ENCODE measurements at places on chromosomes 6 and 20. TPM values are rescaled to one million over a fixed set of nuclear protein-coding genes. Genes with fewer than 3 reads are reported as not detected.

GRCh38 chr20:35618263-35619131 is 2.9 kb downstream of the SPAG4 start:
- H3K4me3 ChIP-seq, result peak overlapping the region; percentile 44
- no peak overlapping the region for H3K27ac ChIP-seq
- peak; percentile 32 for DNase-seq
- H3K36me3 ChIP-seq, result no peaks in the 10 kb centered on the region
- peaks cover 37% of the 10 kb centered on the region for H3K4me1 ChIP-seq

DNA sequence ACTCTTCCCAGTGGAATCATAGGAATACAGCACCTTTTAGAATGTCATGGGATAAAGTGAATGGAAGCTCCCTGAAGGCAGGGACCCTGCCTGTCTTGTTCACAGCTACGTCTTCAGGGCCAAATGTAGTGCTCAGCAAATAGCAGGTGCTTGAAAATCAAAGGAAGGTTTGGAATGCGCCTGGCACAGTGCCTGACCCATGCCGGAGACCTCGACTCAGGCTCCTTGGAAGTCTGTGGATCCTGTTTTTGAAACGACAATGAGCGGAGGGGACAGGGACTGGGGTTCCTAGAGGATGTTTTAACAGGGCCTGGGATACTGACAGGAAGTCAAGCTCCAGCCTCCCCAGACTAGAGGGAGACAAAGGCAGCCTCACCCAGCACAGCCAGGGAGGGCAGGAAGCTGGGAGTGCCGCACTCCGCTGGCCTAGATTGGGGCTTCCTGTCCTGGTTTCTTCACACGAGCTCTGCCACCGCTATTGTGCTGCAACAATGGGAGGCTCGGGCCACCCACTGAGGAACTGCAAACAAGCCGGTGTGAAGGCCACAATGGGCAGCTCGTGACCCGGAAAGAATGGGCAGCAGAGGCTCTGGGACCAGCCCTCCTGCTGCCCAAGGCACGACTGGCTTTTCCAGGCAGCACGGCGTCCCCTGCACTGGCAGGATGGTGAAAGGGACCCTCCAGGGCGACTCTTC is 76.7 kb downstream of the PREX1 start:
- H3K4me1 ChIP-seq, result no peaks in the 10 kb centered on the region
- H3K27ac ChIP-seq, result no peak overlapping the region
- no peaks in the 10 kb centered on the region for H3K27me3 ChIP-seq

DNA sequence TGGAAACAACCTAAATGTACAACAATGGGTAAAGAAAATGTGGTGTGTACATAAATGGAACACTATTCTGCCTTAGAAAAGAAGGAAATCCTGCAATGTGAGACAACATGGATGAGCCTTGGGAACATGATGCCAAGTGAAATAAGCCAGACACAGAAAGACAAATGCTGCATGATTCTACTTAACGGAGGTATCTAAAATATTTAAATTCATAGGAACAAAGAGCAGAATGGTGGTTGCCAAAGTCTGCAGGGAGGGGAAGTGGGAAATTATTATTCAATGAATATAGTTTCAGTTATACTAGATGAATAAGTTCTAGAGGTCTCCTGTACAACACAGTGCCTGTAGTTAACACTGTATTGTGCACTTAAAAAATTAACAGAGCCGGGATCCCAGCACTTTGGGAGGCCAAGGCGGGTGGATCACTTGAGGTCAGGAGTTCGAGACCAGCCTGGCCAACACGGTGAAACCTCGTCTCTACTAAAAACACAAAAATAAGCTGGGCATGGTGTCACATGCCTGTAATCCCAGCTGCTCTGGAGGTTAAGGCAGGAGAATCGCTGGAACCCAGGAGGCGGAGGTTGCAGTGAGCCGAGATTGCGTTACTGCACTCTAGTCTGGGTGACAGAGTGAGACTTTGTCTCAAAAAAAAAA is 71.4 kb upstream of the SNX9 start:
- no peaks in the 10 kb centered on the region for H3K27me3 ChIP-seq
- no peak overlapping the region for H3K27ac ChIP-seq
- H3K4me3 ChIP-seq, result no peak overlapping the region
- no peaks in the 10 kb centered on the region for H3K36me3 ChIP-seq

DNA sequence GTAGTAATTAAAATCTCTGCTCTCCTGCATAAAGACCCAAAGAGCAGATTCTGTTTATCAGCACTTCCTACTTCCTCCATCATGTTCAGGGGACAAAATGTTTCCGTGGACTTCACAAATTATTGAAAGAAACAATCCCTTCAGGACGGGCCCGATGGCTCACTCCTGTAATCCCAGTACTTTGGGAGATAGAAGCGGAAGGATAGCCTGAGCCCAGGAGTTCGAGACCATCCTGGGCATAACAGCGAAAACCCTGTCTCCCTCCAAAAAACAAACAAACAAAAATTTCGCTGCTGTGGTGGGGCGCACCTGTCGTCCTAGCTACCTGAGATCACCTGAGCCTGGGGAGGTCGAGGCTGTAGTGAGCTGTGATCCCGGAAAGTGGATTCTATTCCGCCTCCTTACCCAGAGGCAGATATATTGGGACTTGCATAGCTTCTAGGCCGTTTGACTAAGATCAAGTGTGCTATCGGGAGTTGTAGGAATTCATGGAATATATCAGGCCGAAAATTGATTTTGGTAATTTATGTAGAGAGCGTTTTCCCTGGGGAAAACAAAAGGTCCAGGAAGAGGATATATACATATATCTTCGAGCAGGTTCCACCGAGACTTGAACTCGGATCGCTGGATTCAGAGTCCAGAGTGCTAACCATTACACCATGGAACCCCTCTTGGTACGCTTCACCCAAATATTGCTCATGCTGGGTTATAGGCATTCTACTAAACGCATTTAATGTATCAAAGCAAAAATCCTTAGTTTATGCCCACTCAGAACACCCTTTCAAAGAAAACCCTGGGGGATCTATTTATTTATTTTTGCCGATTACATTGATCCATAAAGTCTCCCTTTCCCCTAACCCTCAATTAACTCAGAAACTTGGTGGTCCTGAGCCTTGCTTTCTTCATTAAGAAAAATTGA is 74.5 kb upstream of the ZNF184 start:
- H3K36me3 ChIP-seq, result no peaks in the 10 kb centered on the region
- no peak overlapping the region for H3K4me3 ChIP-seq
- no peak overlapping the region for H3K27ac ChIP-seq

DNA sequence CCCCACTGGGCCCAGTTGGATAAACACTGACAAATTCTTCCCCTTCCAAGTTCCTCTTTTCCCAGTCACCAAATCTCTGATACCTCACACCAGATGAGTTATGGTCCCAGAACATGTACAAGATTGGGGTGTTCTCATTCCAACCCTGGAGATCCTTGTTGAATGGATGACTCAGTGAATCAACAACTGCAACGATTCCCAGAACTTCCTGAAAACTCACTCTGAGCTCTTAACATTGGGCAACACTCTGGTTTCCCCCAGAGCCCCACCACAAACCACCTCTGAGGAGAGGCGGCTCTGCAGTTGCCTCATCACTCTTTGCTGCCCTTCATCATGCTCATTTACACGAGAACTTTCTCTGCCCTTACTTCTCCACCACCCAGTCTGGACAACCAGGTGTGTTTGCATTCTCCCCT is 115.2 kb downstream of the MRPL14 start:
- no peaks in the 10 kb centered on the region for H3K36me3 ChIP-seq
- H3K27ac ChIP-seq, result peak overlapping the region; percentile 88
- peaks cover 43% of the 10 kb centered on the region for H3K4me1 ChIP-seq

DNA sequence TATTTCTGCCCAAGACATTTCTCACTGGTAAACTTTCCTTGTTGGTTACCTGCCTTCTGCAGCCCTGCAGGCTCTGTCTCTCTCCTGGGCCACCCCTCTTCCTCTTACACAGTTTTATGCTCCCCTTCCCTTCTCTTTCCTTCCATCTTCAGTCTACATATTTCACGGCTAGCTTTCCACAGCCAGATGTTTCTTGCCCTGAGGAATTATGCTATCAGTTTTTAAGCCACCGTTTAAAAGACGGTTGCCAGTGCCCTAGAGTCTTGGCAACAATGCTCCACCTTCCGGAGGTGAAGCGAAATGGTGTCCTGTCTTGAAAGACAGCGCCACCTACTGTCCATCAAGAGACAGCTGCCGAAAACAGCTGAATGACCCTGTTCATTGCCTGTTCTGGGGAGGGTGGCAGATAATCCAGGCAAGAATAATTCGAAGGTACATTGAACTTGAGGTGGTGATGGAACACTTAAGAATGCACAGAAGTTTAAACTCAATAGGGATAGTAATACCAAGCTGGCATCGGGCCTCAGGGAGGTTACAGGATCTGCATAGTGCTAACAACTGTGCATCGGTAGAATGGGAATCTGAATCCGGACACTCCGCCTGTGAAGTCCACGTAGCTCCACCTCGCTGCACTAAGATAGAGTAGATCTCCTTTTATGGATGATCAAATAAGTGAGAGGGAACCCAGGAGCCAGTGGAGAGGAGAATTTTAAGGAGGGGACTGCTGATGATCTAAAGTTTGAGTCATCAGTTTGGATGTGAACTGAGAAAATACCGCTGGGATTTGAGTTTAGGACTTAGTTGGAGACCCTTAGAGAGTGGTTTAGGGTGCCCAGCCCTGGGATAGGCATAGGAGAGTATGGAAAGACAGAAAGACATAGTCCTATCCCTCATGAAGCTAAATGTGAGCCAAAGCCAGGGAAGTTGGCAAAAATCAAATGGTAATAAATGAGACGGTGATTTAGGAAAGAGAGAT is 4.8 kb upstream of the TRIM40 start:
- H3K36me3 ChIP-seq, result no peaks in the 10 kb centered on the region
- H3K4me1 ChIP-seq, result peaks cover 21% of the 10 kb centered on the region
- H3K27ac ChIP-seq, result no peak overlapping the region
- no peaks in the 10 kb centered on the region for H3K27me3 ChIP-seq
- peak; percentile 77 for DNase-seq
- H3K4me3 ChIP-seq, result no peak overlapping the region

DNA sequence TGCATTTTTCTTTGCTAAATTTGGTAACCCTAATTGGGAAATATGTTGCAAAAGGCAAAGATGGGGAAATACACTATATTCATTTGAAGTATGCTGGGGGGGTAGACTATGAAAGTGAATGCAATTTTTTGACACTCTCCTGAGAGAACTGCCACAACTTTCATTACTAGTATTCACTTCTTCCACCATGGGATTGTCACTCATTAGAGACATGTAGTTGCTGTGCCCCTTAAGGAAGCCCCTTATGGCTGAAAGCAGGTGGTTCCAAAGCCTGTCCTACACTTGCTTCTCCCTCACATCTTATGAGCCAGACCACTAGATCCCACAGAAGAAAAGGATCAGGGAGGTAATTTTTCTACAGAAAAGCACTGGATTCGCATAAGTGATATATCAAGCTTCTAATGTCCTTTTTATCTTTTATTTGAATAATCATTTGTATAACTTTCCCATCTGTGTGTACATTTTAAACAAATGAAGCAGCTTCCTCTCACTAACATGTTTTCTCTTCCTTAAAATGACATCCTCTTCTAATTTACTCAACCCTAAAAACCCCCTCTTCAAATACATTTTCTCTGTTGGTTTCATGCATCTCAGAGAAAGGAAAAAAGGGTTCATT is 83.8 kb downstream of the GCLC start:
- H3K4me1 ChIP-seq, result peaks cover 4% of the 10 kb centered on the region
- DNase-seq, result no peak

- H3K27me3 ChIP-seq, result no peaks in the 10 kb centered on the region
- H3K4me1 ChIP-seq, result no peaks in the 10 kb centered on the region
- DNase-seq, result no peak
- H3K27ac ChIP-seq, result no peak overlapping the region
- no peaks in the 10 kb centered on the region for H3K36me3 ChIP-seq
Observed at GRCh38 chr20:11045412-11046175, 371.8 kb upstream of the JAG1 start.

- no peak for DNase-seq
- no peak overlapping the region for H3K4me3 ChIP-seq
- no peaks in the 10 kb centered on the region for H3K4me1 ChIP-seq
Observed at GRCh38 chr6:125307150-125307838, 5.5 kb upstream of the HDDC2 start.

- peak; percentile 26 for DNase-seq
- H3K27ac ChIP-seq, result peak overlapping the region; percentile 11
- no peaks in the 10 kb centered on the region for H3K36me3 ChIP-seq
- no peaks in the 10 kb centered on the region for H3K27me3 ChIP-seq
- peak overlapping the region; percentile 33 for H3K4me3 ChIP-seq
- peaks cover 13% of the 10 kb centered on the region for H3K4me1 ChIP-seq
Observed at GRCh38 chr6:31740397-31741223, 805 bp downstream of the MSH5 start.

- H3K4me1 ChIP-seq, result peaks cover 14% of the 10 kb centered on the region
- H3K4me3 ChIP-seq, result no peak overlapping the region
- no peaks in the 10 kb centered on the region for H3K27me3 ChIP-seq
Observed at GRCh38 chr20:50953196-50953595, 5.1 kb downstream of the DPM1 start.

GRCh38 chr6:152085451-152085921 is 278.0 kb downstream of the ESR1 start:
- no peak overlapping the region for H3K4me3 ChIP-seq
- DNase-seq, result no peak
- H3K27ac ChIP-seq, result no peak overlapping the region
- no peaks in the 10 kb centered on the region for H3K36me3 ChIP-seq
- H3K27me3 ChIP-seq, result no peaks in the 10 kb centered on the region

DNA sequence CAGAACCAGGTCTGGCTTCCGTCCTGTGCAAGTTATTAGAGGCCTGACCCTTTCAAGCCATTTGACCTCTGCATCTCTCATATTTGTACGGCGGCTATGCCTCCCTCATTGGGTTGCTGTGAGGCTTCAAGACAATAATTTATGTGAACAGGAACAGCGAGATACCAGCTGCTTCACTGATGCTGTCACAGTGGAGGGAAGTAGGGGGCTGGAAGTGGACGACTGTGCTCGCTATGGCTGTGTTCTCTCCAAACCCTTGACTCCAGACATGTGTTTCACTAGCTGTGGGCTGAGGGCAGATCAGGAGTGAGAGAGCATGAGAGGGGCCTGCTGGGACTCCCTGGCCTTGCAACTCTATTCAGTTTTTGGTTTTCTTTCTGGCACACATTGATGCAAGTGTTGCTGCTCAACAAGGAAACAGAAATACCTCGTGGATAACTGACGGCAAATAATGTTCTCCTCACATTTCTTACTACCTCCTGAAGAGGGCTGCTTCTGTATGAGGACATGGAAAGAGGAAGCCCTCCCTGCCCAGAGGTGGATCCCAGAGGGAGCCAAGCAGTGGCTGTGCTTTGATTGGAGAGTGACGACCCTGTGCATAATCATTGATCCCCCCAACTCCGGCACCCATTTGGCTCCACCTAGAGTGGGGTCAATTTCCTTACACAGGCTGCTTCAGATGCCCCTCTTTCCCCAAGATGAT is 34.7 kb upstream of the SCP2D1 start:
- no peak overlapping the region for H3K4me3 ChIP-seq
- H3K4me1 ChIP-seq, result no peaks in the 10 kb centered on the region
- no peak for DNase-seq
- no peaks in the 10 kb centered on the region for H3K36me3 ChIP-seq
- no peak overlapping the region for H3K27ac ChIP-seq
- no peaks in the 10 kb centered on the region for H3K27me3 ChIP-seq

GRCh38 chr20:12591949-12592470 is 416.8 kb upstream of the SPTLC3 start:
- peak; percentile 71 for DNase-seq
- peaks cover 5% of the 10 kb centered on the region for H3K4me1 ChIP-seq
- H3K27me3 ChIP-seq, result no peaks in the 10 kb centered on the region
- H3K4me3 ChIP-seq, result no peak overlapping the region

The CLVS2 gene
- total RNA-seq, result not detected

The SLC25A27 gene
- 46.7 TPM for total RNA-seq

The NOL4L gene
- 25.2 TPM for total RNA-seq

The KIF13A gene
- 74.5 TPM for total RNA-seq

The SNAI1 gene
- total RNA-seq, result 8.2 TPM

The TM9SF4 gene
- 37.2 TPM for total RNA-seq

The TMC2 gene
- not detected for total RNA-seq

The WFDC12 gene
- not detected for total RNA-seq
